ENCODE measurements at places on chromosomes 3 and 15.

DNA sequence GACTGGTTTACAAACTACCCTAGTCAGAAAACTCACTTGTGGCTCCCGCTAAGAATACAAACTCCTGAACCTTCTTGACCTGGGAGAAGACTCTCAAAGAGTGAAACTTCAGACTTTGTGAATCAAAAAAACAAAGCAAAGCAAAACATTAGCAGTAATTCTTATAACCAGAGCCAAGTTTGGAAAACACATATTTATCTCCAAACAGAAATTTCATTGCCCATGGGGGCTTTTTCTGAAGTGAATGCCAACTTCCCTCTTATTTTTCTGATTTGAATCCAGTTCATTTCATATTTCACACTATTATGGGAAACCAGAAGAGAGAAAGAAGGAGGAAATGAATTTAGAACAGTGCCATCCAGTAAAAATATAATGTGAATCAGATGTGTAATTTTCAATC, 55.7 kb upstream of the ZNF385D start:
- DNase-seq = no peak

- no peak for DNase-seq
Observed at GRCh38 chr15:58518626-58519025, 86.8 kb downstream of the LIPC start.

- DNase-seq = no peak
Observed at GRCh38 chr3:113574213-113574612, 41.9 kb downstream of the SIDT1 start.

DNA sequence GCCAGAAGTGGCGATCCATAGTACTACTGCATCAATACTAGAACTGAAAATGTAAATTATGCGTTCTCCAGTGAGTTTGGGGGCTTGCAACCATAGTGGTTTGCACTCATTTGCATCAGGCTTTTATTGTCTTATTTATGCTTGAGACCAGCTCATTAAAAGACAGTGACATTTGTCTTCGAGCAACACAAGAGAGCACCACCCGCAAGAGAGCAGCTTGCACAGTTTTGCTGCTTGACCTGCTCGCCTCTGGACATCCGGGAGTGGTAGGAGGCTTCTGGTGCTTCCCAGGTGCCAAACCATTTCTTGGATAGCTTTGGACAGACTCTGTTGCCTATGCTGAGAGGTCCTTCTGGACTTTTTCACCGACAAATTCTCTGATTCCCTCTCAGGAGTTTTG, 294.6 kb downstream of the MEX3B start:
- DNase-seq = no peak

- no peak for DNase-seq
Observed at GRCh38 chr3:171350364-171350763, 109.8 kb downstream of the TNIK start.

DNA sequence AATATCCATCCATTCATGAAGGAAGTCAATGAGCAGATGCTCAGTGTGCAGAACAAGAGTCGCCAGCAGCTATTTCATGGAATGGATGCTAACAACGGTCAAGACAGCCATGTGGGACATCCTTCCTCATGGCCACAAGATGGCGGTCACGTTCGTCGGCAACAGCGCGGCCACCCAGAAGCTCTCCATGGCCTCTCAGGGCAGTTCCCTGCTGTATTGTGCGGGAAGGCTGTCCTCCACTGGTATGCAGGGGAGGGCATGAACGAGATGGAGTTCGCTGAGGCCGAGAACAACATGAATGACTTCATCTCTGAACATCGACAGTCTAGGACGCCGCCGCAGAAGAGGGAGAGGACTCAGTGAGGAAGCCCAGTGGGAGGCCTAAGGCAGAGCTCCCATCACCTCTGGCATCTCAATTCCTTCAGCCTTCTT, 208.3 kb downstream of the TJP1 start:
- DNase-seq = no peak

DNA sequence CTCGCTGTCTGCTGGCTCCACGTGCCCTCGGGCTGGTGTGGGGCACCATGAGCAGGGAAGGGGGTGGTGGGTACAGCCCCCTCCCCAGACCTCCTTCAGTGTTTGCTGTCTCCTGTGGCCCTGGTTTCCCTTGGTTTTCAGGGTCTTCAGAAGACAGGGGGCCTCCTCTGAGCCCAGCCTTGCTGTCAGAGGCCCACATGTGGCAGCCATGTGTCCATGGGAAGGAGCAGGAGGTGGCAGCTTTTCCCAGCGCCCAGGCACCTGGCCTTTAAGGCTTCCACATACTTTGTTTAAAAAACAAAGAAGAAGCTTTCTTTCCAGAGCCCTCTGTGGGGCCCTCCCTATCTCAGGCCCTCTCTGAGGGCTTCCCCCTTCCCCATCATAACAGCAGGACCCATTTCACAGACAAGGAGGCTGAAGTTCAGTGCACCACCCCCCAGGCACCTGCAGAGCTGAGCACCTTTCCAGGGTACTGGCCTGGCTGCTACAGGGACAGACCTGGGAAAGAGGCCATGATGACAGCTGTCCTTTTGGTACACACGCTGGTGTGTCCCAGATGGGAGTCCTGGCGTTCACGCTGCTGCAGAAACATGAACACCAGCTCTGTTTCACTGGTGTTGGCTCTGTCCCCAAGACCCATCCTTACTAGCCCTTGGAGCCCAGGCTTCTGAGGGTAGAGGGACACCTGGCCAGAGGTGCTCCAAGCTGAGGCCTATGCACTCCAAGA, 73.7 kb downstream of the DNAJB8 start:
- DNase-seq = no peak

DNA sequence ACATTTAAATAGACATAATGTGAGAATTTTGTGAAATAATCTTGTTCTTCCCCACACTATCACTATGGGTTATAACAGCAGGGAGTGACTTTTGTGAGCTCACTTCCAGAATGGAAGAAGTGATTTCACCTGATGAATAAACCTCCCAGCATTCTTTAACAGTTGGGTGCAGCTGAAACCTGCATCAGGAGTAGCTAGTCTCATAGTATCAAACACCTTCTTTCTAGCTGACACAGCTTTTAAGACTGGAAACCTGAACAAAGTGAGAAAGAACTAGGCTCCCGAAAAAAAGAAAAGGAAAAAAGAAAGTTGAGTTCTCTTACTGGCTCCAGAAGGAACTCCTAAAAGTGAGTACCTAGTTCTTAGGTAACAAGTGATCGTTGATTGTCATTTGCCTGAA, 61.1 kb upstream of the UNC13C start:
- DNase-seq = peak; percentile 6

DNA sequence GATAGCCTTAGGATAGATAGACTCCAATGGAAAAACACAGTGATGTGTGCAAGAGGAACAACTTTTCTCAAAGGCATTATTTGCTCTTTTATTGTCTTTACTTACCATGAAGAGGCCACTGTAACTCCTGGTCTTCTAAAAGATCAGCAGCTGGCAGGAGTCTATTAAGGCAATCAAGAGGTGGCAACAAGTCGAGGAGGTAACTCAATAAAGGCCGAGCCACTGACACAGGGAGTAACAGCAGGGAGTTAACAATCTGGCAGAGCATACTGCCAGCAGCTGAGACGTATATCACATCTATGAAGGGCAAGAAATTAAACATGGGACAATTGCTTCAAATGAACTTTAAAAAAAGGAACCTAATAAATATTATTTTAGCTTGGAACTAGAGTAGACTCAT, 106.2 kb downstream of the HERC1 start:
- no peak for DNase-seq

All from kidney tubule cell (primary cell).